ENCODE measurements at places on chromosomes 2 and 18.

DNA sequence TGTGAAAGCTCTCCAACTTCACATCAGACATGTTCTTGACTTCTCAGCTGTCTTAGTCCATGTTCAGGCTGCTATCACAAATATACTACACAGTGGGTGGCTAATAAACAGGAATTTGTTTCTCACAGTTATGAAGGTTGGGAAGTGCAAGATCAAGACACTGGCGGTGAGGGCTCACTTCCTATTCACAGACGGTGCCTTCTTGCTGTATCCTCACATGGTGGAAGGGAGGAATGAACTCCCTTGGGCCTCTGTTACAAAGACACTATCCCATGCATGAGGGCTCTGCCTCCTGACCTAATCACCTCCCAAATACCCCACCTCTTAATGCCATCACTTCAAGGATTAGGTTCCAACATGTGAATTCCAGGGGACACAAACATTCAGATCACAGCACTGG is 9.7 kb downstream of the UXS1 start:
- DNase-seq: no peak

DNA sequence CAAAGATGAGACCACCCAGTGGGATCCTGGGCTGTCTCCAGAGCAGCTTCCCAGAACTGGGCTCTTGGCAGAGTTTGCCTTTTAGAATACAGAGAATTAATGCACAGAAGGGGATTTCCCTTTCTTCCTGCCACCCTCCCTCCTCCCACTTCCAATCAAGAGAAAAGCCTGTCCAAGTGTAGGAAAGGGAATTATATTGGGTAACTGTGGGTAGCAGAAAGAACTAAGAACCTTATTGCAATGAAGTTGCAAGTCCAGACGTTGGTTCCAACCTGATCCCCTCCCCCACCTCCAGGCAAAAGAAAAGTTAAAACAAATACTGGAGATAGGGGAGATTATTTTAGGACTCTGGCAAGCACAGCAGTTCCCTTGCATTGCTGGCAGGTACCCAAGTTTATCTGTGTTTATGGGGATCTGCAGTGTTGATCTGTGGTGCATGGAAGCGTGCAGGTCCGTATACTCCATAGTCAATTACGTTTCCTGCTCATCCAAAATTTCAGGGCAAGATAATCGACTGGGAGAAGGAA is 114.3 kb downstream of the PRKCE start:
- DNase-seq: no peak

GRCh38 chr18:3611313-3612090 is 161.5 kb downstream of the TGIF1 start:
- no peak for DNase-seq

GRCh38 chr2:236827997-236828396 is 257.7 kb upstream of the COPS8 start:
- no peak for DNase-seq

GRCh38 chr18:34322365-34323289 is 97.9 kb upstream of the NOL4 start:
- no peak for DNase-seq

GRCh38 chr2:163246135-163246534 is 407.6 kb upstream of the KCNH7 start:
- no peak for DNase-seq

DNA sequence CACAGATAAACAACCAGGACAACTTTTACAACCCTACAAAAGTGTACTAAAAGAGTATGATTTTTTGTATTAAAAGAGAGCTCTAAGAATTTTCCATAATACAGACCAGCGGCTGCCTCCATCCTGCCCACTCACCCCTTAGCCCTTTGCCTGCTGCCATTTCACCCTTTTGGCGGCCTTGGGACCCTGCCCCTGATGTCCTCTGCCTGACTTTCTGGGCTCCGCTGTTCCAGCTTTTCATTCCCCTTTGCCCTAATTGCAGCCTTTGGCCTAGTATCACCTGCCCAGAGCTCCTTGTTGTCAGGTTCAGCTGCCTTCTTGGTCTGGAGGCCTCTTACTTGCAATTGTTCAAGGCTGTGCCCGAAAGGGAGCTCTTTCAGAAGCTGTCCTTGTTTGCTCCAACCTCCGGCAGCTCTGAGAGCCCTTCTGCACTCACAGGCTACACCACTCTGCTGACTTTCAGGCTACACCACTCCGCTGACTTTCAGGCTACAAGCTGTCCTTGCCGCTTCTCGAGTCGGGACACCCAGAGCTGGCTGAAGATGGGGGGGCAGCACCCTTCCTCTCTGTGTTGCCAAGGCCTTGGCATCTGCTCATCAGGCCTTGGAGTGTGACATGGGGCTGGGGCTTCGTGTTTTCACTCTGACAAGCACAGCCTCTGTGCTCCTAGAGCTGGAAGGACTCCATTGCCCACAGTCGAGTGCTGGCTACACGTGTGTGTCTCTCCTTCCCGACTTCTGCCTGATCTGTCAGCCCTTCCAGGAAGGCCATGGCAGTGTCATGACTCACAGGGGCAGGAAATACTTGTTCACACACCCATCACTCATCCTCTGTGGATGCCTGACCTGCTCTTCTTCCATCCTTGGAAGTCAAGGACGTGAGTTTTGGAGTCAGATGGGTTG is 43.1 kb upstream of the HDAC4 start:
- no peak for DNase-seq

DNA sequence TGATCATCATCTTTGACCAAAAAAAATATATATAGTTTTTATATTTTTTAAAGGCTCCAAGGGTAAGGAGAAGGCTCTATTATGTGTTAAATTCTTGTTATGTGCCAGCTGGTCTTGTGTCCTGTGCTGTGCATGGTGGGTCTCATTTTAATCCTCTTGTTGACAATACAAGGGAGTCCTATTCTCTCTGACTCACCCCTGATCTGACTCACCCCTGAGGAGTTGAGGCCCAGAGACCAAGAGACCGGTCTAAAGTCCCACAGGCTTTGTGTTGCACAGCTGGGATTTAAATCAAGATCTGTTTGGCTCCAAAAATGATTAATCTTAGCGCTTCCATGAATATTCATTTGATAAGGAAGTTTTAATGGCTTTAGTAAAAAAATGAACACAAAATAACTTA is 25.7 kb downstream of the MC2R start:
- DNase-seq: no peak

DNA sequence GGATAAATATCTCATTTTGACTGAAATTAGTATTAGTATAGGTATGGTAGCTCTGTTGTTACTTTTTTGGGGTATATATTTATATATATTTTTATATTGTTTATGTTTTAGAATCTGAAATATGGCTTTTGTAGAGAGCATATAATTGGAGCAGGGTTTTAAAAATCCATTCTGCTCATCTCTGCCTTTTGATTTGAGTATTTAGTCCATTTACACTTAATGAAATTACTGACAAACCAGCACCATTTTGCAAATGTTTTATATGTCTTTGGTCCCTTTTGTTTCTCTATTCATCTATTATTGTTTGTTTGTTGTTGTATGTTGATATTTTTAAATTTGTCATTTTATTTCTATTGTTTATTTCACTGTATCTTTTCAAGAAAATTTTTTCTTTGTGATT is 30.7 kb downstream of the PTPN4 start:
- DNase-seq: no peak

DNA sequence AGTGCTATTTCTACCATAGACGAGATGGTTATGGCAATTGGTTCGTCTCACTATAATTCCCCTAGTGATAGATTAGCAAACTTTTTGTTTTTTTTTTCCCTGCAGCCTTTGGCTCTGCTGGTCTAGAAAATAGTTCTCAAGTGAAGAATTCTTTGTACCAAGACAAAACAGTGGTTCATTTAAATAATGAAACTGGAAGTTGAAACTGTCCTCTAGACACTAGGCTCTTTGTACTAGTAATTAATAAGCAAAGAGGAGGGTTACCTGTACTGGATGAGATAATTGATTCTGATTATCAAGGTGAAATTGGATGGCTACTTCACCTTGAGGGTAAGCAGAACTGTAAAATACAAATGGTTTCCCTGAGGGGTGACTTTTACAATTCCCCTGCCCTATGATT is 156.9 kb upstream of the DCC start:
- no peak for DNase-seq

DNA sequence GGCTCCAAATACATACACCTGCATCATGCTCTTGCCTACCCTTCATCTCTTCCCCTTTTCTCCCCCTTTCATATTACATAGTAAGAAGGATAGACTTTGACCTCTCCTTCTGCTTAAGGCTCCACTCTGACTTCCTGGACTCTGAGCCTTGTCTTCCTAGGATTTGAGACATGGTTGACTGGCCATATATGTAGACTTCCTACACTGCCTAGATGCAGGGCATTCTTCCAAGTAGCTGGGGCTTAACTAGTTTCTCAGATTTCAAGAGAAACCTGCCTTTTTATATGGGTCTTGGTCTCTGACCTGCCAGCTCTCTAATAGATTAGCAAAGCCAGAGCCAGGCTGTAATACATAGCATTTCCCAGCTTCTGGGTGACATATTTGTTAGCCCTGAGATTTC is 35.4 kb upstream of the CYP26B1 start:
- no peak for DNase-seq

GRCh38 chr2:138016351-138017087 is 52.2 kb downstream of the HNMT start:
- DNase-seq: no peak

- DNase-seq: no peak
These were observed 514.7 kb downstream of the SOX11 start for GRCh38 chr2:6206882-6207281.

- DNase-seq: no peak
These were observed 376.3 kb downstream of the MTX2 start for GRCh38 chr2:176645494-176645893.

DNA sequence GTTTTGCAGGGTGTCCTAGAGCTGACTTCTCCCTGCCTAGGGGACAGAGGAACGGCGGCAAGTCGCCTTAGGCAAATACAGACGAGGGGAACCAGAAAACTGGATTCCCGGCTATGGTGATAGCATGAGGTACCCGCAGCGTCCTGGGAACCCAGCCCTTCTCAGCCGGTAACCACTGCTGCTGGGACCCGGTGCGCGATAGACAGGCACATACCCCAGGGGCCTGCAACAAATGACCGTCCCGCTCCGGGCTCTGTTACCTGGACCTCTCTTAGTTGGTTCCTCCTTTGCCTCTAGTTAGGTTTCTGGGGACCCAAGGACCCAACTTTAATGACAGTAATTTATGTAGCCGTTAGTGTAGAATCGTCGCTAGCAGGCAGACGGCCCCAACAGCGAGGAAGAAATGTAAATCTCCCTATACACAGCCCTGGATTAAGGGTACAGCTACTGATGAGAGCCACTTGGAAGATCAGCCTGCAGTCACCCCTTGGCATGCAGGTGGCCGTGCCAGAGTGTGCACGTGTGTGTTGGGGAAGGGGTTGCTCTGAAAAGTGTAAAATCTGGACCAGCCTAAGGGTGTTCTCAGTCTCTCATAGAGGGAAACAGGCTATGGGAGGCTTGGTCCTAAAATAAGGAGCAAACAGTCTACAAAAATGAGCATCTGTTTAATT is 819 bp upstream of the SERPINE2 start:
- DNase-seq: no peak

GRCh38 chr2:239928391-239929350 is 96.5 kb downstream of the NDUFA10 start:
- no peak for DNase-seq

- DNase-seq: no peak
These were observed 3.2 kb downstream of the NMUR1 start for GRCh38 chr2:231527091-231527395.

GRCh38 chr2:205617905-205618304 is 64.4 kb upstream of the NRP2 start:
- DNase-seq: no peak

DNA sequence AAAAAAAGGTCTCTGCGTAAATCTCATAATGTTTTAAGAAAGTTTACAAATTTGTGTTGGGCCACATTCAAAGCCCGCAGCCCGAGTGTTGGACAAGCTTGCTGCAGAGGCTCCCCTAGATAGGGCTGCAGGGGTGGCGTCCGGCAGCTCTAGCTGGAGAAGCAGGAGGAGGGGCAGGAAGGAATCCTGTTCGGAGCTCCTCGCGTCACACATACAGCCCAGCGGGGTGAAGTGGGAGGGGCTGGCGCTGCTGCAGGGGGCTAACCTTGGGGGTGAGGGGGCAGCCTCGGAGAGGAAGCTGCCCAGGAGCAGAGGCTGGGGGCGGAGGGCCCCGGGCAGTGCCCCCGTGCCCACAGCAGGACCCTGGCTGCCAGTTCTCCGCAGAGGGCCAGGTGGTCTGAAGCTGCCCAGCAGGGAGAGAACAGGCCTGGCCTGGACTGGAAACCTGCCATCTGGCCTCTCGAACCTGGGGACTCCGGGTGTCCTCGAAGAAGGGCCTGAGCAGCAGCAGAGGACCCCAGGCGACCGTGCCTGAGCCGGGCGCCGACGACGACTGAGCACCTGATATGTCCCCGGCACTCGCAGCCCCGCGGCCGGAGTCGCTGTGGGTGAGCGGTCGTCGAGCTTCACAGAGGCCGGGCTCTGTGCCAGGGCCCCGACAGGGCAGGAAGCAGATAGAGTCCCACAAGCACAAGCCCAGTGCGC is 2.6 kb upstream of the GPR35 start:
- no peak for DNase-seq

DNA sequence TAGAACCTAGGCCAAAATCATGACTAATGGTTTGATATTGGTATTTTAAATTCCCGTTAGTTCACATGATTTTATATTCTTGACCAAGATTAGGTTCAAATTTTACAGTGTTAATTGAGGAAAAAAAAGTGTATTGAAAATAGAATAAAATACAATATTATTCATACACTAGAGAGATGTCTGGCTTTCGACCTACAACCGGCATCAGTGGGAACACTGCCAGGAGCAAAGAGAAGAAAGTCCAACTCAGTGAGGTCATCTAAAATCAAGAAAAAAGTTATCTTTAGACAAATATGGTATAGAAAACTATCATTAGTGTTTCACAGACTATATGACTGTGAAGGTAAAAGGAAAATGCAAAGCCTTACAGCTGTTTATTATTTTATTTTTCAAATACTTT is 81.5 kb downstream of the PIGN start:
- no peak for DNase-seq

- no peak for DNase-seq
These were observed 29.0 kb upstream of the GIGYF2 start for GRCh38 chr2:232667989-232668583.

- no peak for DNase-seq
These were observed 22.2 kb upstream of the TXNL4A start for GRCh38 chr18:80010551-80010906.

DNA sequence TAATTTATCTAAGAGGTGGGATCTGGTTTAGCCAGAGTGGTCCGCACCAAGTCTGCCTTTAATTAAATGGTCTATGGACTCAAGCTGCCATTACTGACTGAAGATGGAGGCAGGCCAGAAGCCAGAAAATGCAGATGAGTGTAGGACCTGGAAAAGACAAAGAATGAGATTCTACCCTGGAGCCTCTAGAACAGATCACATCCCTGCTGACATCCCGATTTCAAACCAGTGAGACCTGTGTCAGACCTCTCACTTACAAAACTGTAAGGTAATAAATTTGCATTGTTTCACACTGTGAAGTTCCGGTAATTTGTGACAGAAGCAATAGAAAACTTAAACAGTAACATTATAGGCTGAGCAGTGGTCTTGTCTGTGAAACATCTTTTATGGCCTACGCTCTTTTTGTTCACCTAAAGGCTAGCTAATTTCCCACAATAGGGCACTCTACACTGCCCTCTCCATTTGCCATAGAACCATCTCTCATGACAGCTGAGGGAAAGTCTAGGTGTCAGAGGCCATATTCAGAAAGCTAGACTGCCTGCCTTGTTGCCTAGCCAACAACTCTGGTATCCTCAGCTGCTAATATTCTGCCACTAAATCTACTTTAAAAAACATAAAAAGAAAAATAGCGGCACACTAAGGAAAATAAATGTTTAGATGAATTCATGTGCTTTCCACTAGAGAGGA is 1396.2 kb upstream of the PIK3C3 start:
- no peak for DNase-seq

All from NCI-H1930 (cell line).